Kidney tubule cell (primary cell): ENCODE measurements at places on chromosomes 7 and 10.

DNA sequence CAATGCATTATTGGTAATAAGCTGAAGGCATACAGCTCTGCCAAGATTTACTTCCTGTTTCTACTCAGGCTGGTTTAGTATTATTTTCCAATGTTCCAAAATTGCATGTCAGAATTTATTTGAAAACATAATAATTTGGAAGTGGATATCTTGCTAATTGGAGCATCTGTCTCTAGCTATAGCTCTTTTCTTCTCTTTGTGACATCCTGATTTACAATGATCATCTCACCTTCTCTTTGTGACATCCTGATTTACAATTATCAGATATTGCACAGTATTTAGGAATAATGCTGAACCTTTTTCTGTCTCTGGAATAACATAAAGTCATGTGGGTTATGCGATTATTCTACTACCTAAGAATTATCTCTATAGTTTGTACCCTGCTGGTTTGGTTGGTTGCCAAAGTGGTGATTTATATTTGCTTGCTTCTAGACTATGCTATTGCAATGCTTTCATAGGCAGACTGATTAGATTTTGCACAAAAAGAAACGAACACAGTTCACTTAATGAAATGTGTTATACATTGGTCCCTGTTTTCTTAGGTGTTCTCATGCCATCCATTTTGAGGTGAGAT, 44.3 kb upstream of the CABCOCO1 start:
- DNase-seq: no peak

GRCh38 chr7:40105879-40106473, 28.4 kb downstream of the MPLKIP start:
- no peak for DNase-seq

- peak; percentile 83 for DNase-seq
Measured at GRCh38 chr7:156751319-156751718, 110.7 kb downstream of the RNF32 start.

DNA sequence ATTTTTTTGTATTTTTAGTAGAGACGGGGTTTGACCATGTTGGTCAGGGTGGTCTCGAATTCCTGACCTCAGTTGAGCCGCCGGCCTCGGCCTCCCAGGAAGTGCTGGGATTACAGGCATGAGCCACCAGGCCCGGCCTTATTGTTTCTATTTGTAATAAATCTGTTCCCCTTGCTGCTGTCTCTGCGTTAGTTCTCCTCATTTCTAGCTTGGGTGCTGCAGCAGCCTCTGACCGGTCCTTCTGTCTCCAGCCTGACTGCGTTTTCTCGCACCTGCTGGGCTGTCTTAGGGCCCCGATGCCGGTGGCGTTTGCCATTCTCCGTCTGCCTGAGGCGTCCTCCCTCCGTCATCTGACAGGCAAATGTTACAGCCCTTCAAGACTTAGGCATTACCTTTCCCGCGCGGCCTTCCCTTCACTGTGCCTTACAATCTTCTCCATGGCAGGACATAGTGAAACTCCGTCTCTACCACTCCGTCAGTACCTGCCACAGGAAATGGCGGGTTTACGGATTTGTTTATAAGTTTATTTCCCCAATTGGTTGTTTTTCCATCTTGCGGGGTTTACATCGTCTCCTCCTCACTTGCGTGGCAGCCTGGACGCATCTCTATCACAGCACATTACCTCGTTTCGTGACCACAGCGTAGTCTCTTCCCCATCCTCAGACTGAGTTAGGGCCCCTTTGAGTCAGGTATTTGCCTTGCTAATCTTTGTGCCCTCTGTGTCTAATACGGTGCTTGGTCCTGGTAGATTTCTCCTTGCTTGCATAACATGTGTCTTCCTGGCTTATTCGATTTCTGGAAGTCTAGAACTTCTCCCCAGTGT, 2.3 kb upstream of the GIMAP8 start:
- DNase-seq: no peak

DNA sequence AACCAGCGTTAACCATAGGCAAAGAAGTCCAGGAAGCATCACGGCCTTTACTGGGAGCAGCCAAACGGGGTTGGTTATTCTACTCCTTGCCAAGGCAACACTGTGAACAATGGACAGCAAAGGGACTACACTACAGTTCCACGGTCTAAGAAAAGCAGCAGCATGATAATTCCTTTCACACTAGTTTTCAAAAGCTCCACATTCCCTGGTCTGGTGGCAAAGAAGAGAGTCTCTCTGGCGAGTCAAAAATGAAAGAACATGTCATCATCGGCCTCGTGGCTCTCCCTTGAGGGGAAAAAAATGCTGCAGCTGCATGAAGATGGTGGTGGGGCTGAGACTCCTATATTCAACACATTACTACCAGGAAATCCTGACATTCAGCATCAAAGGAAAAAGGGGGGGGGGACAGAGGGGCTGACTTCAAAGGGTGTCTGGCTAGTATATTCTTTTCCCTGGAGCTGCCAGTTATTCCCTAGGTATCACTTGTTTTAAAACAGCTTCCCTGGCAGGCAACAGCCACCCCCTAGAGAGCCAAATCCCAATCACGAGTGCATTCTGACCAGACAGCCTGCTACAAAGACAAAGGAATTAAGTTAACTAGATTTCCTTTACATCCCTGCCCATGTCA, 49.1 kb downstream of the SLC37A3 start:
- no peak for DNase-seq

- DNase-seq: peak; percentile 46
Measured at GRCh38 chr10:91587710-91588638, 44.9 kb downstream of the PPP1R3C start.

DNA sequence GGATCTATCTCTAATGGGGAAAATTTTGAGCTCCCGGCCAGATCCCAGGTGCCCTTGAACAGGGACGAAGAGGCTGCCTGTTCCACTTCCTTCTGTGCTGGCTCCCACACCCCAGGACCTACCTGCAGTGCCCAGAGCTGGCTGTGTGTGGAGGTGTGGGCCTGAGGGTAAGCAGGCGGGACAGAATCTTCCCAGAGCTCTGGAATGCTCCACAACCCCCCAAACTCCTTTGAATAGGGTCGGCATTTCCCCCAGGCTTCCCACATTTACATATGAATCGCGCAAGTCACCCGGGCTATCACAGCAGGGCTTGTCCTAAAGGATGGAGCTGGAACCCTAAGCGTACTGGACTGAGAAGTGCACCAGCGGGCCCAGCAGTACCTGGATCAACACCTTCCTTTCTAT, 95.9 kb downstream of the DNMBP start:
- DNase-seq: peak; percentile 52

GRCh38 chr7:30502470-30503251, 2.0 kb downstream of the GGCT start:
- DNase-seq: no peak

DNA sequence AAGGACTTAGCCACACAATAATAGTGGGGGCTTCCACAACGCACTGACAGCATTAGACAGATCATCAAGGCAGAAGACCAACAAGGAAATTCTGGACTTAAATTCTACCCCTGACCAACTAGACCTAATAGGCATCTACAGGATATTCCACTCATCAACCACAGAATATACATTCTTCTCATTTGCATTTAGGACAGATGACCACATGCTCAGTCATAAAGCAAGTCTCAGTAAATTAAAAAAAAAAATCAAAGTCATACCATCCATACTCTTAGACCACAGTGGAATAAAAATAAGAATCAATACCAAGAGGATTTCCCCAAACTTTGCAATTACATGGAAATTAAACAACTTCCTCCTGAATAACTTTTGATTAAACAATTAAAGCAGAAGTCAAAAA, 155.9 kb downstream of the CDK14 start:
- no peak for DNase-seq

GRCh38 chr10:79244841-79245504, 102.3 kb upstream of the PPIF start:
- DNase-seq: no peak

GRCh38 chr10:119714484-119714816, 11.4 kb upstream of the INPP5F start:
- no peak for DNase-seq

GRCh38 chr7:127534636-127535035, 50.8 kb downstream of the GCC1 start:
- no peak for DNase-seq

- DNase-seq: no peak
Measured at GRCh38 chr10:27481486-27481885, 22.6 kb upstream of the RAB18 start.

- DNase-seq: peak; percentile 90
Measured at GRCh38 chr7:40717242-40717641, 582.4 kb downstream of the SUGCT start.

GRCh38 chr10:62467527-62467926, 93.4 kb downstream of the ZNF365 start:
- DNase-seq: peak; percentile 63

DNA sequence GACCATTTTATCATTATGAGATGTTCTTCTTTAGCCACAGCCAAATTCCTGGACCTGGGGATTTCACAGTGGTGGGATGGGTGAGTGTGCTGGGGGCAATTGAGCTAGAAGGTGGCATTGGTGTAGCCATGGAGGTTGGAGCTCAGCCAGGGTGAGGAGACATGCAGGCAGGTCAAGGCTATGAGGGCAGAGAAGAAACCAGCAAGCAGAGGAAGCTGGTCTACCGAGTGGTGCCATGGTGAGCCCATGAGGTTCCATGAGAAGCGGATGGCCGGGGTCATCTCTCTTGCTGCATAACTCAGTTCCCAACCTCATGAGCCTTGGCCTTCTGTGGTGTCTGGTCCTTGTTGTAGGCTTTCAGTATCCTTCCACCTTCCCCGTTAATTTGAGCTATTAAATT, 91.4 kb downstream of the CARD11 start:
- DNase-seq: no peak

DNA sequence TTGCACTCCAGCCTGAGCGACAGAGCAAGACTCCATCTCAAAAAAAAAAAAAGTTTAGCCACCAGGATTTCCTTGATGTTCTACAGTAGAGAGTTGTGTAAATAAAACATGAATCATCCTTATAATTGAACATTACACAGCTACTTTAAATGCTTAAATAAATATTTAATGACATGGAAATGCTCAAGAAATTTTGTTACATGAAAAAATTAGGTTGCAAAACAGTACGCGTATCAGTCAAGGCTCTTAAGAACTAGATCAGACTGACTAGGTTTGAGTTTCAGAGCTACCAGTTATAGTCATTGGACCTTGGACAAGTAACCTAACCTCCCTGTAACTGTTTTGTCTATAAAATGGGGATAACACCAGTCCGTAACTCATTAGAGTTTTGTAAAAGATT, 38.7 kb upstream of the GSAP start:
- DNase-seq: no peak

DNA sequence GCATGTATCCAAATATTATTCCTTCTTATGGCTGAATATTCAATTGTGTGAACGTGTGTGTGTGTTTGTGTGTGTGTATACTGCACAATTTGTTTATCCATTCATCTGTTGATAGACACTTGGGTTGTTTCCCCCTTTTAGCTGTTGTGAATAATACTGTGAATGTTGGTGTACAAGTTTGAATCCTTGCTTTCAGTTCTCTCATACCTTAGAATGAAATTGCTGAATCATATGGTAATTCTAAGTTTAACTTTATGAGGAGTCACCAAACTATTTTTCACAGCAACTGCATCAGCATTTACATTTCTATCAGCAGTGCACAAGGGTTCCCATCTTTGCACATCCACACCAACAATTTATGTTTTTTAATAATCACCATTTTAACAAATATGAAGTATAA, 86.9 kb upstream of the GATAD1 start:
- no peak for DNase-seq

GRCh38 chr7:26439521-26440232, 148.0 kb downstream of the SNX10 start:
- no peak for DNase-seq

- peak; percentile 76 for DNase-seq
Measured at GRCh38 chr10:68231106-68231816, 652 bp downstream of the ATOH7 start.

- no peak for DNase-seq
Measured at GRCh38 chr10:68742397-68742796, 21.4 kb downstream of the CCAR1 start.

DNA sequence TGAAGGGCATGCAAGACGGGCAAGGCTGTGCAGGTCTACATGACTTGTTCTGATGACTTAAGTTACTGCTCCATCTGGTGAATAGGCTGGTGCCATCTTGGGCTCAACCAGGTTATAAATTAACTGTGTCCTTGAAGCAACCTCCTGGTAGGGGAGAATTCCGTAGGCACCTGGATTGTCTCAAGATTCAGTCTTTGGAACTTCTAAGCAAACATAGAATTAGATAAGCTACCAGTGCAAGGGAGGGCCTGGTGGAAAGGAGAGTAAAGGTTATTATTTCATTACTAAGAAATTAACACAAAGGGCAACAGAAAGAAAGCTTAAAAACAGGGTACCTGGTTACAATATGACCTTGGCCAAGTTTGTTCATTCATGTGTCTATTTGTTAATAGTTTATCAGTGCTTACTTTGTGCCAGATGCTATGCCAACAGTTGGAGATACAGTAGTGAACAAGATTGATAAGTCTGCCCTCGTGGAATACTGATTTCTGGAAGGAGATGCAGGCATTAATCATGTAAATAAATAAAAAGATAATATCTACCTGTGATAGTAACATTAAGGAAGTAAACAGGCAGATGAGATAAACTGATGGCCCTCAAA, 107.0 kb upstream of the PALS2 start:
- peak; percentile 57 for DNase-seq

DNA sequence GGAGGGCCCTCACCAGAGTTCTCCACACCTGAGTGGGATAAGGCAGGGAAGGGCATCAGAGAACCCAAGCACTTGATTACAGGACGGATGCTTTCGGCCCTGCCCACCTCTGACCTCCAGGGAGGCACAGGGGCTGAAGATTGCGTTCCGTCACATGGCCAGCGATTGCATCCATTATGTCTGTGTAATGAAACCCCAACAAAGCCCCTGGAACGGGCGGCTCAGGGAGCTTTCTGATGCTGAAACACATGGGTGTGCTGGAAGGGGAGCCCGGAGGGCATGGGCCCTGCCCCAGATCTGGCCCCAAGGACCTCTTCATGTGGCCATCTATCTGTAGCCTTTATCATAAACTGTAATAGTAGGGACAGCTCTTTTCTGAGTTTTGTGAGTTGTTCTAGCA, 117.2 kb downstream of the PTPN20 start:
- DNase-seq: no peak

GRCh38 chr10:52332815-52333214, 18.7 kb downstream of the DKK1 start:
- DNase-seq: no peak

- DNase-seq: peak; percentile 16
Measured at GRCh38 chr7:27295236-27295635, 52.6 kb downstream of the EVX1 start.
